Left forelimb (tissue), 1 donor: ENCODE measurements at places on chromosomes 1 and 21.
A peak's percentile ranks its signal among the peaks of the same experiment; 100 is the strongest.

DNA sequence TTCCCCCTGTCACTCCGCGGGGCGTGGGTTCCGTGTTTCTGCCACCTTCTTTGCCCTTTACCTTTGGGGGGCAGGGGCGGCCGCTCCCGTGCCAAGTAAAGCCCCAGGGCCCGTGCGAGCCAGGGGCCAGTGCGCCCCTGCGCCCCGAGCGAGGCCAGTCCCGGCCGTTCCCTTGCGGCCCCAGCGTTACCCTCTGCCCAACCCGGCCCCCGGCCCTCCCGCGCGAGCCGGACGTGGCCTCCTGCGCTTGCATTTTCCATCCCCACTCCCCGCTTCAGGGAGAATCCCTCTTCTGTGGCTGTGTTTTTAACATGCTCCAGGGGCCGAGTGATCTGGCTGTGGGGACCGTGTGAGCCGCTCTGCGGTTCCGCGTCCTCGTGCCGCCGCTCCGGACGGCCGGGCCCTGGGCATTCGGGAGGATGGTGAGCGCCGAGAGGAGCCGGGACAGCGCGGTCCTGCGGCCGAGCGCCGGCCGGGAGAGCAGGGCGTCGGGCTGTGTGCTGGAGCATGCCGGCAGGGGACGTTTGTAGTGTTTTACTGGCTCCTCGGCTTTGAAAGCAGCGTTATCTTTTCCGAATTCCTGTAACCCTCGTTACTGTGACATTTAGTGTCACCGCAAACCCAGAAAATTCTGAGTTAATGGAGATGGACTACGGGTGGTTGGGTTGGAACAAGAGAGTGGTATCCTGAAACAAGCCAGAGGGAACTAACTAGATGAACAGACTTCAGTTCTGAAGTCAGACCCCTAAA is 1.0 kb downstream of the GALNT2 start:
- DNase-seq = no peak

DNA sequence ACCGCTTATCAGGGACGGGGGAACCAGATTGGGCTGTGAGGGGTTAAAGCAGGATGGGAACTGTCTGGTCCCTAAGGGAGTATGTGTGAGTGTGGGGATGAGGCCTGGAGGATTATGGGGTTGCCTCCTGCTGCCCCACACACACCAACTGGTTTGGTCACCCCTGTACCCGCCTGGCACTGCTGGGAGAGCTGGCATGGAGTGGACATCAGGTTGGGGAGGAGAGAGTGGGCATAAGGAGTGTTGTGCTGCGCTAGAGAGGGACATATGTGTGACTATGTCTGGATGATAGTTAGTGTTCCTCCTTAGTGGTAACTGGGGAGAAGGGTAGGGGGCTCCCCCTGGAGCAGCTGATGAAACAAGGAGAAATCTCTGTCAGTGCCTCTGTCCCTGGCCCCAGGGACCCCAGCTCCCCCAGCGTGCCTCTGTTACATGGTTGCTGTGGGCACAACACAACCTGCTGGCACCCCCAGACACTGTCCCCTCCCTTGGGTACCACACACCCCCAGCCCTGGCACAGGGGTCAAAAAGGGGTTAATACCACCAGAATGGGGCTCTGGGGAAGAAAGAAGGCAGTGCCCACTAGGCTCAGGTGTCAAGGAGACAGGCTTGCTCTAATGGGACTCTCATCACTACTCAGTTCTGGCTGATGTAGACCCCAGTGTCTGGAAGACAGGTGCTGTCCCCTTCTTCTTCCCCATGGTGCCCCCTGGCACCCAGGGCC is 1.9 kb downstream of the ZBTB7B start:
- peak; percentile 54 for DNase-seq

DNA sequence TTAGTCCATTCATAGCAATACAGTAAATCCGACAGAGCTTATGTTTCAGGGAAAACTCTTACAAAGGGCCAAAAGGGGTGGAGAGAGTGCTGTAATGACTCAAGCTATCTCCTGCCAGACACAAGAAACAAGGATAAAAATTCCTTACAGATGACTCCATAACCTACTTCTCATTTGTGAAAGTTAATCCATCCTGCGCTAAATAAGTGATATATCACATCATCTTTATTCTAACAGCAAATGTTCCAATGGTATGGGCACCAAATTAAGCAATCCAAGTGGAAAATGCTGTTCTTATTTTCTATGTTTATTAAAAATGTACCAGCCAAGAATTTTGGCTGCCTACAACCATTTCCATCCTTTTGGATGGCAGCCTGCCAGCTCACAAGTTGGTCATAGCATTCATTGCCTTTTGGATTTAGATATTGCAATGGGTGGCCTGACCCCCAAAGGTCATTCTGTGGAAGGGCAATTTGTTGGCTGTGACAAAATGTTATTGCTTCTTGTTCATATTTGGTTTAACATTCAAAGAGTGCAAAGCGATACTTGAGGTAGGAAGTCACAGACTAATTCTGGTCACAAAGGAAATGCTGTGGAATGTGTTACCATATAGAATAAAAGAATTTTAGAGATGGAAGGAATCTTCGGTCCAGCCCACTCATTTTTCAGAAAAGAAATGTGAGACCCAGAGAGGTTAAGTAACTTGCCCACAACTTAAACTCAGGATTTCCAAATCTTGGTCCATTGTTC is 2.8 kb upstream of the ENAH start:
- no peak for DNase-seq

GRCh38 chr1:6538956-6539355 is 15.4 kb downstream of the NOL9 start:
- no peak for DNase-seq
